ENCODE measurements at places on chromosomes 5 and 9.
A peak's percentile ranks its signal among the peaks of the same experiment; 100 is the strongest.

DNA sequence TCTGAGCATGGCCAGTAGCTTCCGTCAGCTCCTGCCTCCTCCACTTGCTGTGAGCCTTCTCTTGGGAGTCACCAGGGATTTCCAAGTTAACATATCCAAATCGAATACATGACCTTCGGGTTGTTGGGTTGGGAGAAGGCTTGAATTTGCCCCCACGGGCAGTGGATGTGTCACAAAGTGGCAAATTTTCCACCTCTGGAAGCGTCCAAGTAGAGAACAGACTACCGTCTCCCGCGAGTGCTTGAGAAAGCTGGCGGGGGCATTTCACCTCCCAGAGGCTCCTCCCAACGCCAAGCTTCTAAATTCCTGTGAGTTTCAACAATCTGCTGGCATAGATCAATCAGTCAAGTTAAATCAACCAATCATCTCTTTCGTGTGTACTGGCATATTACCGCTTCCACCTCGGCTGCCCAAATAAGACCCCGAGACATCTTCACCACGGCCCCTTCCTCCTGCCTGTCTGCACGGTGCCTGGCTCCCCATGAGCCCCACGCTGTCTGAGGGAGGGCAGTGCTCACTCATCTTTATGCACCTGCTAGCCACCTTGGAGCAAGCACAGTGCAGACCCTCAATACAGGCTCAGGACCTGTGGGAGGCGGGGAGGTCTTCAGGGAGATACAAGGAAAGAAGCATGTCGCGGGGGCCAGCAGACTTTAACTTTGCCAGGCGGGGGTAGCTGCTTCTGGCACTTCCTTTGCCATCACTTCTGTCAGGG, 79.1 kb downstream of the MRPL36 start:
- DNase-seq: no peak

DNA sequence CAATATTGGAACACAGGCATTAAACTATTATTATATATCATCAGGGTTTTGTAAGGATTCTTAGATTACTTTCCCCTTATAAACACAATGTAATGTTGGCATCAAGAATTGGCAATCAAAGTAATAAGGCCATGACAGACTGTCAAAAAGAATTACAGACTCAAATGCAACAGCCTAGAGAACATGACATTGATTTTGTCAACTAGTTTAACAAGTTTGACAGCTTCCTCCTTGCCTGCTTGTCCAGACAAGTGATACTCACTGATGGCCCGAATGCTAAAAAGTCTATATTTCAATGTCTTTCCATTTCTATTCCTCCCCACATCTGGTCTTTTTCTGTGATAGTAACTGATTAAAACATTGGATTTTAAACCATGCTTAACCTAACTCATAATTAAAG, 6.4 kb upstream of the ANKRD31 start:
- no peak for DNase-seq

GRCh38 chr5:147187099-147187540, 47.7 kb upstream of the STK32A start:
- no peak for DNase-seq

GRCh38 chr5:14218480-14218879, 75.3 kb downstream of the TRIO start:
- DNase-seq: no peak

DNA sequence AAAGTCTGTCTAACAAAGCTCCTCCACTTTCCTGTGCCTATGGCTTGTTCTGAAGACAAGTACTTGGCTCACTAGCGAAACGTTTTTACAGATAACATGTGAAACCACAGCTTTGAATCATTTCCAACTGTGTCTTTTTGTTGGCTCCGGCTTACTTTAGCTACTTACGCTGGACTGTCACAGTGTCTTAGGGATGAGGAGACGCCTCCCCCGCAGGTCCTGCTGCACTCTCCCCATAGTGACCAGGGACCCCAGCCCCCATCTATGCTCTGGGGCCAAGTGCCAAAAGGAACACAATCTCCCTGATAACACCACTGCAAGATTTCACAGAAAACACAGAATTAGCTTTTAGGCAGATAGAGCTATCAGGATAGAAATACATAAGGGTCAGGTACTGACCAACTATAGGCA, 219.1 kb downstream of the ADAMTS6 start:
- no peak for DNase-seq

DNA sequence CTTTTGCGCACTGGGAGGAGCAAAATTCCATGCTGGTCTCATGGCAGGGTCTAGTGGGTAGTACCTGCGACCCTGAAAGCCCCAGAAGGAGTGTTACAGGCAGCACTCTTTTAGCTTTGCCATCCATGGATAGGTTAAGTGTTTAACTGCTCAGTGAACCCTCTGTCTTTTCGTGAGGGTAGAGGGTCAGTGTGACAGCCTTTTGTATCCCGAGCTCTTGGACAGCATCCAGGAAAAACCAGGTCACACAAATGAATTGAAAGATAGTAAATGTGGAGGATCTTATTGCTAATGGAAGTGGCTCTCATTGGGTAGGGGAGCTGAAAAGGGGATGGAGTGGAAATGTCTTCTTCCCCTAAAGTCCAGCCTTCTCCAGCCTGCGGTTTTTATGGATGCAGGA, 57.8 kb upstream of the CCDC112 start:
- DNase-seq: no peak

DNA sequence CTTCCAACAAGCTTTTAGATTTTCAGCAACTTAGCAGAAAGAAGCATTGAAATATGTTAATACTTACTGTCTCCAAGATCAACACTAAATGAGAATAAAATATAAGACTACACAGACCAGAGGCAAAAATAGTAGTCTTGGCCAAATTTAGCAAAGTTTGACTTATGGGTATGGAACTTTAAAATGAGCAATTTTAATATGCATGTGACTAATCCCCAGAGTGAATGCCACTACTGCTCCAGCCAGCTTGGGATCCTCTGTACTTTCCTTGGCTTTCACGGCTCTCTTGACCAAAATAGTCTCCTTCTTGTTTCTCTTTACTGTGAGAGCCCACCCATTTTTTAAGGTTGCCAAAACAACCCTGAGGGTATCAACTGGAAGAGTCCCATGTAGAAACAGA, 148.0 kb upstream of the GRIA1 start:
- DNase-seq: no peak

GRCh38 chr5:128154943-128155342, 71.4 kb downstream of the SLC12A2 start:
- DNase-seq: no peak

DNA sequence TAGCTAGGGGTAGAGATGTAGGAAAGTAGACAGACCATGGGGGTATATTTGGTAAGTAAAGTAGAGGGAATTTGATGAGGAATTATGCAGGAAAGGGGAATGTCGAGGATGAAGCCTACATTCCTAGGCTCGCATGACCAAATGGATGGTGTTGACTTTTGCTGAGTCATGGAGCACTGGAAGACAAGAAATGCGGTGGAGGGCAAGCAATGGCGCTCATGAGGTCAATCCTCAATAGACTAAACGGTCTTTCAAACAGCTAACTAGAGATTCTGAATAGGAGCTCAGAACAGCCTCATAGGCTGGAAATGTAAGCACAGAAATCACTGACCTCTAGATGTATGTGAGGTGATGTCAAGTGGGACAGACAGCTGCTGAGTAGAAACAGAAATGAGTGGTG, 50.7 kb upstream of the FST start:
- no peak for DNase-seq

DNA sequence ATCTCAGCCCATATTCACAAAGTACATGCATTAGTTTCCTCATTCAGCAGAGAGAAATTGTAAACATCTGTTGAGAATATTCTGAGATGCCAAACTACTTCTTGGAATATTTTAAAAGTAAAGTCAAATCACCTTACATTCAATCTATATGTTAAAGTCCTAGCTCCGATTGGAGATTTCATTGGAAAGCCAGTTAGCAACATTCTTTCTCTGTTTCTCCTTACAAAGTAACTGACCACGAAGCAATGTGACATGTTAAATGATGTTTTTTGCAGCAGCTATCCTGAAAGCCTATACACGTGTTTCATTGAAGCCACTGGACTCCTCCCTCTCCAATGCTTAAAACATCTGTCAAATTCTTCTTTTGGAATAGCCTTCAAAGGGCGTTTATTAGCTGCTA, 379.1 kb upstream of the CCNH start:
- no peak for DNase-seq

GRCh38 chr9:135478829-135479468, 633 bp upstream of the PPP1R26 start:
- peak; percentile 28 for DNase-seq

DNA sequence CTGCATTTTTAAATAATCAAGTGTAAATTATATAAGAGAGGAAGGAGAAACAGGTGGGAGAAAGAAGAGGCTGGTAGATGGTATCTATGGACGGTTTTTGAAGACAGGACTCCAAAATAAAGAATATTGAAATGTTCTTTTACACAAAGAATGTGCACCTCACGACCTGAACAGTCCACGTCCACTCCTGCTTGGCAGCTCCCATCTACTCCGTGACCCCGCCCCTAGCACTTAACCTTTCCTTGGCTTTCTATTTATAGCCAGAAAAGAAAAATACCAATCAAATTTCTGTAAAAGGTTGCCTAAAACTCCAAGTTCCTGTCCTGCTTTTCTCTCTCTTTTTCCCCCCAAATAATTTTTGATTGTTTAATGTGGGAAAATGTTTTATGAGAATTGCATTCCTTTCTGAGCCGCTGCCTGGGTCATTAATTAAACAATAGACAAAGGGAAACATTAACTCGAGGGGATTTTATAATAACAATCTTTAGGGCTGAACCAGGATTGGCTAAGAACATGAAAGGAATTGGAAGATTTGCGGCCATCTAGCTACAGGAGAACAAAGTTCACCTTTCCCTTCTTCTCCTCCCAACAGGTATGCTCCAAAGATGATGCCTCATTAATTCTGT, 173.6 kb upstream of the MAP3K1 start:
- no peak for DNase-seq

DNA sequence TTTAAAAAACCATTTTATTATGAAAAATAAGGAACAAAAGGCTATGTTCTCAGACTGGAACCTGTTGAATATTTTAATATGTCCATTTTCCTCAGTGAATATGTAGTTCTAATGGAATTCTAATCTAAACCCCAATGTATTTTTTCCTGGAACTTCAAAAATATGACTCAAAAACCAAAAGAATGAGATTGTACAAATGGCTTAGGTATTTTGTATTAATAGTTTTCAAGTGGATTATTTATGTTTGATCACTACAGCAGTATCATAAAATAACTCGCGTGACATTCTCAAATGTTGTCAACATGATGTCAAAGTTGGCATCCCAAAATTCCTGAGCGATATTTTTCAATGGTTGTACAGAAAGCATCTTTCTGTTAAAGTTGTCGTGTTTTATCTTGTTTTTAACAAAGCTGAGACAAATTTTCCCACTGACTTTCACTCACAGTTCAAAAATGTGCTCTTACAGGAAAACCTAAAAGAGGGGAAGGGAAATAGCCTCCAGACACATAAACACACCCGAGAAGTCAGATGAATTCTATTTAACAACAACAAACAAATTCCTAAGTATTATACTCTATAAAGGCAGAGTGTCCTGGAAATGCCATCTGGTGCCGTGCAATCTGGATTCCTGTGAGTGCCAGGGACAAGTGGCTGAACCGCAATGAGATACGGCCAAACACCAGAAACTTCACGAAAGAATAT, 68.1 kb upstream of the TAS2R1 start:
- no peak for DNase-seq

- no peak for DNase-seq
These were observed 107.5 kb downstream of the EBF1 start for GRCh38 chr5:158992037-158992740.

DNA sequence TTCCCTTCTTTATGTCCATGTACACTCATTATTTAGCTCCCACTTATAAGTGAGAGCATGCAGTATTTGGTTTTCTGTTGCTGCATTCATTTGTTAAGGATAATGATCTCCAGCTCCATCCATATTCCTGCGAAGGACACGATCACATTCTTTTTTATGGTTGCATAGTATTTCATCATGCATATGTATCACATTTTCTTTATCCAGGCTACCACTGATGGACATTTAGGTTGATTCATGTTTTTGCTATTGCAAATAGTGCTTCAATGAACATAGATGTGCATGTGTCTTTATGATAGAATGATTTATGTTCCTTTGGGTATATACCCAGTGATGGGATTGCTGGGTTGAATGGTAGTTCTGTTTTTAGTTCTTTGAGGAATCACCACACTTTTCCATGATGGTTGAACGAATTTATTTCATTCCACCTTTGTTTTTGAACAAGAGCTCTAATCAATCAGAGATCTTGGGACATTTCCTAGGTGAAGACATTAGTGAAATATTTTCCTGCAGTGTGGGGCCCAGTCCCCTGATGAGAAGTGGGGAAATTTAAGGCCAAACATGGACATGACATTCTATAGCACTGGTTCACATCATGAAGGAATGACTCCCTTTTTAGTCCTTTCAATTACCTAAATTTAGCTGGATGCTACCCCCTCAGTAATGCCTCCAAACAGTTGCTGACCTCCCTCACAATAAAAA, 7.1 kb upstream of the TEX48 start:
- DNase-seq: no peak

- peak; percentile 19 for DNase-seq
These were observed 37.7 kb upstream of the NEURL1B start for GRCh38 chr5:172603251-172603806.

DNA sequence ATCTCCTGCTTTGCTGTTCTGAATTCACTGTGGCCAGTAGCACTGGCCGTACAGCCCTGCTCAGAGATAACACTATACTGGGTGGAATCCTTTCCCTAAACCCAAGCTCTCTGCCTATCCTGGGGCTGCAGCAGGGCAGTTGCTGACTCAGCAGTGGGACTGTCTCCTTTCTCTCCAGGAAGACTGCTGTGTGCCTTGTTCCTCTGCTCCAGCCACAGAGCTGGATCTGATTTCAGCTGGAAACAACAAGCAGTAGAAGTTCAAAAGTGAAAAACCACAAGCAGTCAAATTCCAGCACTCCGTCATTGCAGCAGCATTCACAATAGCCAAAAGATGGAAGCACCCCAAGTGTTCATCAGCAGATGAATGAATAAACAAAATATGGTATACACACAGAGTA, 105.0 kb downstream of the FBXL7 start:
- DNase-seq: no peak

DNA sequence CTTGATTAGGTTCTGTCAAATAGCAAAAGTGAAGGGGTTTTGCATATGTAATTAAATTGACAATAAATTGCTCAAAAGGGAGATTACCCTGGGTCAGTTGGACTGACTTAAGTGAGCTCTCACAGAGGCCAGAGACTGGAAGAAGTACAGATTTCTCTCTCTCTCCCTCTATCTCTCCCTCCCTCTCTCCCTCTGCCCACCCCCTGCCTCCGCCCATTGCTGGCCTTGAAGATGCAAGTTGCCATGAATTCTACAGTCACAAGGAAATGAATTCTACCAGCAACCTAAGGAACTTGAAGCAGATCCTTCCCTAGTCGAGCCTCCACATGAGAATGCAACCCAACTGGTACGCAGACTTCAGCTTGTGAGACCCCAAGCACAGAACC, 119.2 kb downstream of the LPAR1 start:
- DNase-seq: no peak

- DNase-seq: no peak
These were observed 4.9 kb downstream of the APBA1 start for GRCh38 chr9:69667306-69667705.

DNA sequence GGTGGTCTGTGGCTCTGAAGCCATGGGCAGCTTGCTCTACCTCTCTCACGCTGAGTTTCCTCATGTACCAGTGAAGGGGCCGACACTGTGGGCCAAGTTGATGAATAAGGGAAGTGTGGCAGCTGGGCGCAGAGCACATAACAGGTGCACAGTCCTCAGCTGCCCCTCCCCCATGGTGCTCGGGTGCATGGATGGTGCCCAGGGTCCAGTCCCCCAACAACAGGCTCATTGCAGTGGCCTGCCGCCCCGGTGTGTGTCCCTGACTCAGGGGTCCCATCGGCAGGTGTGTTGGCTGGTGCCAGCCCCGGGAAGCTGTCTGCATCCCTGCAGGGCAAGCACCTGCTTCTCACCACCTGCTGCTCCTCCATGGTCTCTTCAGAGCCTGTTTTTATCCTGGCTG, 36.6 kb downstream of the COL5A1 start:
- DNase-seq: no peak
